ENCODE measurements at places on chromosomes 3 and 15. TPM values are rescaled to one million over a fixed set of nuclear protein-coding genes. Genes with fewer than 3 reads are reported as not detected.
A peak's percentile ranks its signal among the peaks of the same experiment; 100 is the strongest.

DNA sequence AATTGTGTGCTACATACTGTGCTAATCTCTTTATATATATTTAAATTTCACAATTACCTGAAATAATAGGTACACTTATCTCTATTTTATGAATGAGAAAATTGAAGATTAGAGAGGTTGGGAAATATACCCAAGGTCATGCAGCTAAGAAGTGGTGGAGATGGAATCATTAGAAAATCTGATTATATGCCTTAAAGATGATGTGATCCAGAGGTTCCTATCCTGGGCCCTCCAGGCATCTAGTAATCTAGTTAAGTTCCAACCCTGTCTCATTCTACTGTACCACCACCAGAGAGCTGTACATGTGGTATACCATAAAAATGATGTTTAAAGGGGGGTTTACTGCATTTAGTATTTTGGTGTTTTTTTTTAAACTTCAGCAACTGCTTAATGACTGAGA lies 40.7 kb downstream of the SYN2 start:
- H3K27ac ChIP-seq = no peak overlapping the region
- H3K36me3 ChIP-seq = no peaks in the 10 kb centered on the region
- DNase-seq = no peak
- no peaks in the 10 kb centered on the region for H3K4me1 ChIP-seq
- no peak overlapping the region for H3K4me3 ChIP-seq

Gene IMPG2
- 0.74 TPM for total RNA-seq

Gene CPN2
- total RNA-seq = not detected

Gene PRSS50
- total RNA-seq = 0.38 TPM

Gene EPHA3
- total RNA-seq = not detected

DNA sequence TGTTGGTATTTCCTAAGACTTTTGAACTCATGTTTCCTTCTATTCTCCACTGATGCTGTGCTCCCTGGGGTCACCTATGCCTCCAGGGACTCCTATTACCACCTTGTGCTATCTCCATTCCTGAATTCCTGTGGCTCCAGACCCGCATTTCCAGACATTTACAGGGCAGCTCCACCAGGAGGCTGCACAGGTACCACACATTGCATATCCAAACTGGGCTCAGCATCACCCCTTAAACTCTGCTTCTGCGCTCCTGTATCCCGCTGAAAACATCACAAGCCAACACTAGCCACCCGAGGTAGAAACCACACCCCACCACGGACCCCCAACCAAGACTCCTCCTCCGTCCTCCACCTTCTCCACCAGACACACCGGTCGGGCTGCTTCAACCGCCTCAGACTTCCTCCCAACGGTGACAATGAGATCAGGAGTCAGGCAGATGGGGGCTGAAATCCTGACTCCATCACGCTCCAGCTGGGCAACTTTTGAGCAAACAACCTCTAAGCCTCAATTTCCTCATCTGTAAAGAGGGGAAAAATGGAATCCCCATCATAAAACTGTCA lies 10.4 kb downstream of the TNK2 start:
- H3K27me3 ChIP-seq = peaks cover 19% of the 10 kb centered on the region
- peaks cover 7% of the 10 kb centered on the region for H3K36me3 ChIP-seq
- H3K27ac ChIP-seq = peak overlapping the region; percentile 44
- peak overlapping the region; percentile 16 for H3K4me3 ChIP-seq

DNA sequence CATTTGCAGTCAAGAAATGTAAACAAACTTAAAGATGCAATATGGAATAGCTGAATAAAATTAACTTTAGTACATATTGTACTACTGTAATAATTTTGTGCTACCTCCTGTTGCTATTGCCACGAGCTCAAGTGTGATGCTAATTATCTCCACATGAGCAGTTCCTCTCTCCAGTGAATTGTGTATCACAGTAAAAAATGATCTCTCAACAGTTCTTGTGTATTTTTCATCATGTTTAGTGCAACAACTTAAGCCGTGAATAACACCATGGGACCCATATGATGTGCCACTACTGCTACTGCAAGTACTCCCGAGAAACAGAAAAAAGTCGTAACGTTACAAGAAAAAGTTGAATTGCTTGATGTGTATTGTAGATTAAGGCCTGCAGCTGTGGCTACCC lies 12.4 kb downstream of the RIOX2 start:
- H3K4me3 ChIP-seq = no peak overlapping the region
- peaks cover 10% of the 10 kb centered on the region for H3K36me3 ChIP-seq
- no peaks in the 10 kb centered on the region for H3K4me1 ChIP-seq
- H3K27me3 ChIP-seq = peaks cover 2% of the 10 kb centered on the region
- no peak for DNase-seq

Gene PTX3
- 0.13 TPM for total RNA-seq

Gene PRR23B
- not detected for total RNA-seq

GRCh38 chr3:48765376-48765775 lies 48.4 kb upstream of the IP6K2 start:
- H3K27ac ChIP-seq = no peak overlapping the region
- peaks cover 10% of the 10 kb centered on the region for H3K4me1 ChIP-seq
- no peak for DNase-seq
- H3K36me3 ChIP-seq = peaks cover 20% of the 10 kb centered on the region
- H3K27me3 ChIP-seq = peaks cover 1% of the 10 kb centered on the region

Gene CCDC71
- total RNA-seq = 24.8 TPM

GRCh38 chr3:123409443-123410148 lies 39.3 kb downstream of the ADCY5 start:
- no peak overlapping the region for H3K27ac ChIP-seq
- H3K36me3 ChIP-seq = no peaks in the 10 kb centered on the region
- no peak for DNase-seq

Gene ELL3
- 1.9 TPM for total RNA-seq

DNA sequence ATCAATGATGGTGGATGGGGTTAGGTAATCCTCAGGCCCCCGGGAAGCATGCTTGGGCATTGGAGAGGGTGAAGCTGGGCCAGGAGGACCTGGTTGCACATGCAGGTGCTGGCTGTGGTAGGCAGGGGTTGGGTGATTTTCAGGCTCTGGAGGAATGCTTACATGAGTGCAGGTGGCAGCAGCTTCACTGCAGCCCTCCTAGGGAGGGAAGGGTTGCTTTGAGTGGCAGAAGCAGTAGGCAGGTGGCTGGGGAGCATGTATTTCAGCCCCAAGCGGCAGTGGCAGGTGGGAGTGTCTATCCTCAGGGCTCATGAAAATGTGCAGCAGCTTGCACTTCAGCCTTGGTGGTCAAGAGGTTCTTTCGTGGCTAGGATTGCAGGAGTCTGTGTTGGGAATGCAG lies 230.0 kb upstream of the CTNNB1 start:
- no peak overlapping the region for H3K4me3 ChIP-seq
- H3K27me3 ChIP-seq = peaks cover 12% of the 10 kb centered on the region
- peaks cover 34% of the 10 kb centered on the region for H3K4me1 ChIP-seq
- peaks cover 4% of the 10 kb centered on the region for H3K36me3 ChIP-seq
- H3K27ac ChIP-seq = no peak overlapping the region

DNA sequence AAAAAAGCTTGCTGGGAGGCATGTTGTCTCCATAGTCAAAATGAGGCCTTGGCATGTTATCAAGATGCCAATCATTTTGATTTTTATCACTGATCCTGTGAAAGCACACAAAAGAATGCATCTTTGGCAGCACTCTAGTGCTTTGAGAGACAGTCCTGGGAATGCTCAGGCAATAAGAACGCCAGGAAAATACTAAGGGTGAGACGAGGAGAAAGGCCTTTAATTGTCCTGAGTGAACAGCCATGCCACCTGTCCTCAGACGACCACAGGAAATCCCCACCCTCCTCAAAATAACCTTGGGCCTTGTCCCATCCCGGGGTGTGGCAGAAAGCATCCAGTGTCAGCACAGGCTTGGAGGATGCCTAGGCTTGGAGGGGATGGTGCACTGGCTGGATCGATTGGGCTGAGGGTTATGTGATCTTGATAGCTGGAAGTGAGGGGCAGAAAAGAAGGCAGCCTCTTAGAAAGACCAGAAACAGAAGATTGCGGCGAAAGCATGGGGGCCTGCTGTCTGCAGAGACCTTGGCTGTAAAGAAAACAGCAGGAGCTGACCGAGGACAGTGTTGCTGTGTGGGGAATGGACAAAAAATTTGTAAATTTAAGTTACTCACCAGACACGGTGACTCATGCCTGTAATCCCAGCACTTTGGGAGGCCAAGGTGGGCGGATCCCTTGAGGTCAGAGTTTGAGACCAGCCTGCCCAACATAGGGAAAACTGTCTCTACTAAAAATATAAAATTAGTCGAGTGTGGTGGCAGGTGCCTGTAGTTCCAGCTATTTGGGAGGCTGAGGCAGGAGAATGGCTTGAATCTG lies 7.3 kb downstream of the TMEM158 start:
- no peaks in the 10 kb centered on the region for H3K36me3 ChIP-seq
- no peak overlapping the region for H3K27ac ChIP-seq
- DNase-seq = no peak
- no peak overlapping the region for H3K4me3 ChIP-seq
- H3K4me1 ChIP-seq = peaks cover 6% of the 10 kb centered on the region
- no peaks in the 10 kb centered on the region for H3K27me3 ChIP-seq

Gene TLR9
- not detected for total RNA-seq

DNA sequence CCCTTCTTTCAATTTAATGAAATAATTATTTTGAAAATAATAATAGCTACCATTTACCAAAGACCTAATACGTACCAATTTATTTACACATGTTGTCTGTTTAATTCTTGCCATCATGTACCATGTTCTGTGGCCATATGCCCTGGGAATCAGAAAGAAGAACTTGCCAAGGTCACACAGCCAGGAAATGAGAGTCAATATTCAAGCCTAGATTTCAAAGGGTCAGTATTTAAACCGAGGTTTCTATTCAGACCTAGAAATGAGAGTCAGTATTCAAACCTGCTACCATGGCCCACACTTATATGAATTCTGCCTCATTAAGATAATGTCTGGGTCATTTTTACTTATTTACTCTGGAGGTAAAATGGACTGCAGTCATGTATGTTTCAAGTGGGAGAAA lies 103.6 kb upstream of the TBL1XR1 start:
- H3K36me3 ChIP-seq = no peaks in the 10 kb centered on the region
- H3K27ac ChIP-seq = no peak overlapping the region
- DNase-seq = no peak
- no peak overlapping the region for H3K4me3 ChIP-seq
- H3K4me1 ChIP-seq = peaks cover 9% of the 10 kb centered on the region
- no peaks in the 10 kb centered on the region for H3K27me3 ChIP-seq

DNA sequence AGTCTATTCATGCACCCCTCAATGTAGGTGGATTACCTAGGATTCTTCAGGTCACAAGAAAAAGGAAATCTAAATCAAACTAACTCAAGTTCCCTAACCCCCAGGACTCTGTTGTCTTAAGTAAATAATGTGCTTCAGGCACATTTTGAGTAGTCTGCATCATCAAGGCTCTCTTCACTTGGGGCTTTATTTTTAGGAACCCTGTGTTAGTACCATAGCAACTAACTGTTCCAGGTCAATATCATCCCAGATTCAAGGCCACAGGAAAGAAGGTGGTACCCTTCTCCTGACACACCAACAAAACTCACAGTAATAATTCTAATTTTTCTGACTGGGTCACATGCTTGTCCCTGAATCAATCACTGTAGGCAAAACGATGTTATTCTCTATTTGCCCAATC lies 218.1 kb downstream of the MAGI1 start:
- H3K27me3 ChIP-seq = no peaks in the 10 kb centered on the region
- no peaks in the 10 kb centered on the region for H3K36me3 ChIP-seq
- no peak overlapping the region for H3K4me3 ChIP-seq
